ENCODE measurements at places on chromosomes 7 and 10.

DNA sequence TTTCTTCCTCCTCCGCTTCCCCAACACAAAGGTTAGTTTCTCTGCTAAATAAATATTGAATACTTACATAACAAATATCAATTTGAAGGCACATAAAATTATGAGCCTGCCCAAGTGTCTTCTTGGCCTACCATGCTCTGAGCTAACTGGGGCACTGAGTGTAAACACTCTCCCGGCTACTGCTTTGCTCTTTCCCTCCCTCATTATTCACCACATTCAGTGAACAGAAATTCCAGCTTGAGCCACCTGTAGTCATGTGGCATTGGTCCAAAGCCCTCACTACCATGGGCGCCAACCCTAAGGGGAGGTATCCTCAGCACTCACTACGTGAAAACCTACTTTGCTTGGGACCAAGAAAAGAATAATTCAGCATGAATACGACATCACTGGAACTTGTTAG is 409.0 kb downstream of the KCNMA1 start:
- DNase-seq = no peak

GRCh38 chr7:15954671-15955354 is 268.3 kb upstream of the MEOX2 start:
- DNase-seq = no peak

GRCh38 chr7:73995330-73995729 is 32.6 kb upstream of the ELN start:
- DNase-seq = no peak

DNA sequence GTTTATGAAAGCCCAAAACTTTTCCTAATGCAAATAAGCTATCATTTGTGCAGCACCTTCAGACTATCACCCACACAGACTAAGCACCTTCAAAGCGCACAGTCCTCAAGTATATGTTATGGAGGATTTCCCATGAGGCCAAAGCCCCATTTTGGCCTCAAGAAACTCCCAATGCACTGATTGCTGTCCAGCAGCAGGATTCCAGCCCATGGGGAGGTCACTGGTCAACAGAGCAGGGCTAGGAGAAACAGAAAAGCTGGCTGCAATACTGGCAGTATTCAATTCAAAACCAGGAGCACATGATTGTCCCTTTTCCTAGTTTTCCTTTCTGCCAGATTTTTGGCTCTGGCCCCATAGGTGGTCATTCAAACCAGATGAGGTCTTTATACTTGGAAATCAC is 24.5 kb upstream of the KIAA1217 start:
- no peak for DNase-seq

DNA sequence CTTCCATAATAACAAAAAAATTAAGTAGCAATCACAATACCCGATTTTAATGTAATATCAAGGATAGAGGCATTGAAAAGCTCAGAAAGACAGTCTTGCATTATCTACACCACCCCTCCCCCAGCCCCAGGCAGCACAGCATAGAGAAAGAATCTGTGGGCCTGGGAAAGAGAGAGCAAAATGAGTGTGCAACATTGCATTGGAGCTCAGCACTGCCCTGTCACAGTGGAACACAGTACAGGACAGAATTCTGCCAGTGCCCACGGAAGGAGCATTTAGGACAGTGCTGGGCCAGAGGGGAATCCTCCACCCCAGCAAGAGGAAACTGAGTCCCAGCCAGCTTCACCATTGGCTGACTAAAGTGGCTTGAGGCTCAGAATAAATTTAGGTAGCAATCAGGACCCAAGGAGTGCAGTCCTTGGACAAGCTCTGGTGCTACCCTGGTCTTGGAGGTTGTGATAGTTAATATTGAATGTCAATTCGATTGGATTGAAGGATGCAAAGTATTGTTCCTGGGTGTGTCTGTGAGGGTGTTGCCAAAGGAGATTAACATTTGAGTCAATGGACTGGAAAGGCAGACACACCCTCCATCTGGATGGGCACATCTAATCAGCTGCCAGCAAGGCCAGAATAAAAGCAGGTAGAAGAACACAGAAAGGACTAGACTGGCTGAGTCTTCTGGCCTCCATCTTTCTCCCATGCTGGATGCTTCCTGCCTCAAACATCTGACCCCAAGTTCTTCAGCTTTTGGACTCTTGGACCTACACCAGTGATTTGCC is 234.4 kb downstream of the ANK3 start:
- DNase-seq = no peak

DNA sequence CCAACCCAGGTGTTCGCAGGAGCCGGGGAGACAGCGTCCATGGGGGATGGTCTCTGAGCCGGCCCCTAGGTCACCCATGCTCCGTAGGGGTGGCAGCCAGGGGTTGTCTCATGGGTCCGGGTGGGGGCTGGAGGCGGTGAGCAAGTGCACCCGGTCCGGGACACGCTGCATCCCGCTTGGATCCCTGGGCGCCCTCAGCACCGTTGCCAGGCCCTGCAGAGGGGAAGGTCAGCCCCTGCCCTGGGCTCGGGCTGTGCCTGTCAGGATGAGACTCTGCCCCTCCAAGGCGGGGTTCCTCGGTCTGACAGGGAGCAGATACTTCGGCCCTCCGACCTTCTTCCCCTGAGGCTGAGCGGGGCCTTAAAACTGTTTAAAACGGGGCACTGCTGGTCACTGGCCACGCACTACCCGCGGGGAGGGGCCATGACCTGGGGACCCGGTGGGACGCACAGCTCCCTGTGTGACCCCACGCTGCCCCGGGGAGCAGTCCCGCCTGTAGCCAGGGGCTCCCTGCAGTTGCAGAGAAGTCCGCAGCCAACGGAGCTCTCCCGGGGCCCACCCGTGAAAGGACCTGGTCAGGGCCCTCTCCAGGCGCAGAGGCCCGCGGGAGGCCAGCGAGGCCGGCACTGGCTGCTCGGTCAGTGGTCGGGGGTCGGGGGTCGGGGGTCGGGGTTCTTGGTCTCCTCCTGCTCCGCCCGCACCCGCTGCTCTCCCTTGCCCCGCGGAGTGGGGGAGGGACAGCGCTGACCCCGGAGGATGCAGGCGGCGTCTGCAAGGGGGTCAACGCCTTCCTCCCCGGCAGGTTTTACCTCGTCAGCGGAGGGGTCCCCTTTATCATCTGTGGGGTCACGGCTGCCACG is 33.4 kb upstream of the KNDC1 start:
- DNase-seq = no peak

DNA sequence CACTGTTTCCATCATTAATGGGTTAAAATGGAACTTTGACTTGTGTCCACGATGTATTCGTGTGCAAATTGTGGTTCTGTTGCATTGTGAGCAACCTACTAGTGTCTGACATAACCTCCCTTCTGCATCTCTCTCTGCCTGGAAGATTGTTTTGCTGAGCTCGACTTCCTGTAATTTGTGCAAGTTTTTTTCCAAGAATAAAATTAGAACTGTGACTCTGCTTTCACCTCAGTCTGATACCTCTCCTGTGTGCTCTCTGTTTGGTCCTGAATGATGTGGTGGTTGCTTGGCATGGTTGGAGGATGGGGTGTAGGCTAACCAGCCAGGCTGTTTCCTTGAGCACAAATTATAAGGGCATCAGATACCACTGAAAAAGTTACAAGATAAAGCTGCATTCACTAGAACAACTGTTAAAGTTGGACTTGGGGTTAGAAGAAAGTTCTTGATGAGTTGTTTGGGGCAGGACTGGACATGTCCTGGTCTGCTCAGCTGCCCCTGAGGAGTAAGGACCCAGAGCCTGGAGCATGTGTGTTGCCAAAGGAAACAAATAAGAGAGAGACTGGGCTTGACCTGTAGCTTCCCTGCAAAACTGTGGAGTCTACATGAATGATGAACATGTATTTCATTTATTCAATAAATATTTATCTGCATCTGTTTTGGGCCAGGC is 1.9 kb upstream of the VOPP1 start:
- DNase-seq = no peak

DNA sequence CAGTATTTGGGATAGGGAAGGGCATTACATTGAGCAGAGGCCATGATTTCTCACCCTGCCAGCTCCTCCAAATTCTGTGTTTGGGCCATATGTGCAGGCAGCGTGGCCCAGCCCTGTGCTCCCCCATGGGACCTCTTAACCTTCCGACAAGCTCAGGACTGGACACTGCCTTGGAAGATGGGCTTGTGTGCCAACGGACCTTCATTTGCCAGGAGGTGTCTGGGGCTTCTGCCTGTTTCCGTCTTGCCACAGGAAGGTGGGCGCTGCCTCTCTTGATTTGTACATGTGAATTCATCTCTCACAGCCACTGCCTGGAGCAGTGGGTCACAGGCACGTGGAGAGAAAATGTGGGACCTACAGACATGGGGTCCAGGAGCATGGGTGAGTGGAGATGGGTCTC is 272.6 kb downstream of the CCSER2 start:
- no peak for DNase-seq

GRCh38 chr10:75851580-75852345 is 420.3 kb downstream of the LRMDA start:
- no peak for DNase-seq

DNA sequence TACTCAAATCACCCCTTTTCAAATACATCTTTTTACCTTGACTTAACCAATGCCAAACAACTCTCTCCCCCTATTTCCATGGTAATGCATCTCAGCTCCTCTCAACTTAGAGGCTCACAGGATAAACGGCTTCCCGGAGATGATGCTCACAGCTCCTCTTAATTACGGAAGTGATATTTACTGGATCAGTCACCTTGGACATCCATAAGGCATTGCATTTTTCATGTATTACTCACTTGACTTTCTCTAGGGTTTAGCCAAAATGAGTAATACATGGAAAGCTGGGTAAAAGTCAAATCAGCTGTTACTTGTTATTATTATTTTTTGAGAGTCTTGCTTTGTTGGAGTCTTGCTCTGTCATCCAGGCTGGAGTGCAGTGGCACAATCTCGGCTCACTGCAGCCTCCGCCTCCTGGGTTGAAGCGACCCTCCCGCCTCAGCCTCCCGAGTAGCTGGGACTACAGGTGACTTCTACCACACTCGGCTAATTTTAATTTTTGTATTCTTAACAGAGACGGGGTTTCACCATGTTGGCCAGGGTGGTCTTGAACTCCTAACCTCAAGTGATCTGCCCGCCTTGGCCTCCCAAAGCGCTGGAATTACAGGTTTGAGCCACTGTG is 73.3 kb upstream of the RHEB start:
- peak; percentile 17 for DNase-seq

- no peak for DNase-seq
Observed at GRCh38 chr10:37732685-37733084, 124.7 kb downstream of the ZNF248 start.

DNA sequence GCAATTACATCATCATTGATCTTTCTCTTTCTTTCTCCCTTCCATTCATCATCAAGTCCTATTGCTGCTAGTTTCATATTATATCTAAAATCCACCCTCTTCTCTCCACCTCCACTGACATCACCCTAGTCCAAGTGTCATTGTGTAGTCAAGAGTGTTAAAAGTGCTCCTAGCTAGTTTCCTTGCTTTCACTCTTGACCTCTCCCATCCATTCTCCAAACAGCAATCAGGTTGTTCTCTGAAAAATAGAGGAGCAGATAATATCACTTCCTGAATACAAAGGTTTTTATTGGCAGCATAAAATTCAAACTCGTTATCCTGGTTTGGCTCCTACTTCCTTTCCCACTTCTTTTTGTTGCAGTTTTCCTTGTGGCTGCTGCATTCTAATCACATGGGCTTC is 61.6 kb upstream of the PHF14 start:
- no peak for DNase-seq

GRCh38 chr10:124648131-124648475 is 96.1 kb downstream of the FAM53B start:
- DNase-seq = no peak

GRCh38 chr10:12418000-12418399 is 68.7 kb downstream of the CAMK1D start:
- peak; percentile 17 for DNase-seq

GRCh38 chr7:3892157-3892556 is 591.1 kb downstream of the SDK1 start:
- DNase-seq = peak; percentile 43

- peak; percentile 67 for DNase-seq
Observed at GRCh38 chr7:129644634-129645230, 33.2 kb downstream of the NRF1 start.

GRCh38 chr10:66378117-66378876 is 547.5 kb upstream of the LRRTM3 start:
- no peak for DNase-seq
